ENCODE measurements at places on chromosomes 6 and 20.

GRCh38 chr20:38186788-38187221 lies 21.7 kb upstream of the TGM2 start:
- peaks cover 6% of the 10 kb centered on the region for H3K4me1 ChIP-seq
- DNase-seq: no peak
- no peak overlapping the region for H3K27ac ChIP-seq
- H3K36me3 ChIP-seq: no peaks in the 10 kb centered on the region
- H3K27me3 ChIP-seq: no peaks in the 10 kb centered on the region

DNA sequence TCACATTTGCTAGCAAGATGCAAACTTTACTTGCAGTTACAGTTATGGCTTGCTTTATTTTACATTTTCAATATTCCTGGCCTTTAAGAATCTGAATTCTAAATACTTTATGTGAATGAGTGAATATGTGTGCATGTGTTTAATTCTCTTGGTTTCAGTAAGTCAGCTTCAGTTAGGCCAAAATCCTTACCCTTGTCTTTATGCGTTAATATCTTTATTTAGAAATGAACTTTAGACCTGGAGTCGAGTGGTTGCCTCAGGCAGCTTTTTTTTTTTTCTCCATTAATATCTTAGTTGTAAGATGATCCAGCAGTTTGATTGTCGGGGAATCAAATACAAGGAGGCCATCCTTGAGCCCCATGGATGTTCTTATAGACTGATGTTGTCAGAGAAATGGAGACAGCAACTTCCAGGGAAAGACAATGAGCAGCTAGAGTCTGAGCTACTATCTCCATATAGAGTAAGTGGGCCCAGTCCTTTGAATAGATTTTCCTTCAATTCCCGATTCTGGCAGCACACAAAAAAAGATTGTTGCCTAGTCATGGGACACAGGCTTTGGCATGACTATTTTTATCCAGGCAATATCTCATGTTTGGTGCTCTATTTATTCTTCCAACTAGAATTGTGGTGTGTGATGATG lies 398.0 kb downstream of the DHX35 start:
- H3K4me3 ChIP-seq: no peak overlapping the region
- no peaks in the 10 kb centered on the region for H3K4me1 ChIP-seq
- DNase-seq: no peak
- H3K27ac ChIP-seq: no peak overlapping the region

DNA sequence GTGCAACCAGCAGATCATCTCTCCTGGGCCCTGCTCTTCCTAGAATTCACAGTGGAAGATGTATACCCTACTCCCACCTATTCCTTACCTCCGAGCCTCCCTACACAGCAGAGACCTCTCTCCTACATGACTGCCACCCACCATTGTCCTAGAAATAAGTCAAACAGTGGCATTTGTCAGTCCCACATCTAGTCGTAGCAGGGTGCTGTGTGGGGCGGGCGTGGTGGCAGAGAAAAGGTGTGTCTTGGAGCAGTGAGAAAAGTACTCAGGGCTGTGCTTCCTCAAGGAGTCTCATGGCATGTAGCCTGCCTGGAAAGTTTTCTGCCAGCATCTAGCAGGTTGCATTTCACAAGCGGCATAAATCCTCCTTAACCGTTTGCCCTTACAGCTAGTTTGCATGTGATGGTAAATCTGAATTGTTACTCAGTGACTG lies 59.4 kb upstream of the PTGIS start:
- H3K27ac ChIP-seq: no peak overlapping the region
- H3K4me1 ChIP-seq: peaks cover 2% of the 10 kb centered on the region
- H3K27me3 ChIP-seq: no peaks in the 10 kb centered on the region
- no peaks in the 10 kb centered on the region for H3K36me3 ChIP-seq
- H3K4me3 ChIP-seq: no peak overlapping the region

- no peaks in the 10 kb centered on the region for H3K4me1 ChIP-seq
- no peak overlapping the region for H3K4me3 ChIP-seq
Observed at GRCh38 chr6:47076422-47077344, 34.6 kb upstream of the ADGRF1 start.

Data from ascending aorta (tissue), 2 donors.